ENCODE measurements at places on chromosomes 2 and 18. TPM values are rescaled to one million over a fixed set of nuclear protein-coding genes. Genes with fewer than 3 reads are reported as not detected.
A peak's percentile ranks its signal among the peaks of the same experiment; 100 is the strongest.

DNA sequence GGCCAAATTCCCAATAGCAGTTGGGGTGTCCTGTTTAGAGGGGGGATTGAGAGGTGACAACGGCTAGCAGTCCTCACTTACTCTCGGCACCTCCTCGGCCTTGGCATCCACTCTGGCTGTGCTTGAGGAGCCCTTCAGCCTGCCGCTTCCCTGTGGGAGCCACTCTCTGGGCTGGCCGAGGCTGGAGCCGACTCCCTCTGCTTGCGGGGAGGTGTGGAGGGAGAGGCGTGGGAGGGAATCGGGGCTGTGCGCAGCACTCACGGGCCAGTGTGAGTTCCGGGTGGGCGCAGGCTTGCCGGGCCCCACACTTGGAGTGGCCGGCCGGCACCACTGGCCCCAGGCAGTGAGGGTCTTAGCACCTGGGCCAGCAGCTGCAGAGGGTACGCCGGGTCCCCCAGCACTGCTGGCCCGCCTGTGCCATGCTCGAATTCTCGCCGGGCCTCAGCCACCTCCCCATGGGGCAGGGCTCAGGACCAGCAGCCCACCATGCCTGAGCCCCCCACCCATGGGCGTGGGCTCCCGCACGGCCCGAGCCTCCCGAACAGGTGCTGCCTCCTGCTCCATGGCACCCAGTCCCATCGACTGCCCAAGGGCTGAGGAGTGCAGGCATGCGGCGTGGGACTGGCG, 705.9 kb upstream of the ZNF804A start:
- DNase-seq = no peak

DIPK1C gene
- 0.85 TPM for polyA plus RNA-seq

DNA sequence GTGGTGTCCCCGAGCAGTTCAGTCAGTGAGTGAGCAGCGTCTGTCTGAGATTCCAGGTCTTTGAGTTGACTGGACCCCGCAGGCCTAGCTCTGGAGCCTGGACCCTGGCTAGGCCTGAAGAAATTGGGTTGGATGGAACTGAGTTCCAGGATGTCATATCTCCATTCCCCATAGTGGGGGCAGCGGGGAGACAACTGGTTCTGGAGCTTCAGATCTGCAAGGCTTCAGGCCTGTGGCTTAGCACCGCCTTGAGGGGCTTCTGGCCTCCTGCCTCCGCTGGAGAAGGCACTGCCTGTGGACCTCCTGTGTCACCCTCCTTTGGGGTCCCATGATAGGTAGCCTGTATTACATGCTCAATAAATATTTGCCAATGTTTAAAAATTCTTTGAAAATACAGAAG, 288.4 kb upstream of the ID2 start:
- no peak for DNase-seq

GRCh38 chr2:216343221-216343980, 28.9 kb downstream of the MARCHF4 start:
- no peak for DNase-seq

GRCh38 chr18:65435534-65435933, 315.3 kb upstream of the CDH7 start:
- DNase-seq = no peak

DNA sequence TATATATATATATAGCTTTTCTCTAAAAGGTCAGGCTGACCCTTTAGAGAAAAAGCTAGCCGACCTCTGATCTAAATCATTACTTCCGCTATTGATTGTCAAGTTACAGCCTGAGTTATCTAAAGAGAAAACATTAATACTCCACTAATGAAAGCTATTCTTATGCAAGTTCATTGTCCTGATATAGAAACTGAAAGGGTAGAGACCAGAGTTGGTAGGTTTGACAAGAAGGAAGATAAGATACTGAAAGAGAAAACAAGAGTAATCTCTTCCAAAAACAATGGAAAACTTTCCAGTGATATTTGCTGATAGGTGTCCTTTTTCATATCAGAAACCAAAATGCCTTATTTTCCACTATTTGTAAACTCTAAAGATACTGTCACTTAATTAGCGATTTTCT, 62.8 kb upstream of the SLC39A10 start:
- DNase-seq = no peak

DNA sequence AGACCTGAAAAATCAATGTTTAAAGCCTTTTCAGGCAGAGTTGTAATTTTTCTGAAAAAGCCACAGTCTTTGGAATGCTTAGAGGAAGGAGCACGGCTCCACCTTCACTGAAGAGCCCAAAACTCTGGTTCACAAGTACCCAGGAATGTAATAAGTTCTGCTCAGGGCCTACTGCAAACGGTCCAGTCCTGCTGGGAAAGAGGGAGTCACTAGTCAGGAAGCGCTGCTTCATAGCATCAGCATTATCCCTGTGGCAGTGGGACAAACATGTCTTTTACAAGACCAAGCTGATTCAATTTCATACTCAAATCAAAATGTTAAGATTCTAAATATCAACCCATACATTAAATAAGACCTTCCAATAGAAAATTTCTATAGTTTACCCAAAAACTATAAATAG, 152.9 kb upstream of the PGAP1 start:
- no peak for DNase-seq

DNA sequence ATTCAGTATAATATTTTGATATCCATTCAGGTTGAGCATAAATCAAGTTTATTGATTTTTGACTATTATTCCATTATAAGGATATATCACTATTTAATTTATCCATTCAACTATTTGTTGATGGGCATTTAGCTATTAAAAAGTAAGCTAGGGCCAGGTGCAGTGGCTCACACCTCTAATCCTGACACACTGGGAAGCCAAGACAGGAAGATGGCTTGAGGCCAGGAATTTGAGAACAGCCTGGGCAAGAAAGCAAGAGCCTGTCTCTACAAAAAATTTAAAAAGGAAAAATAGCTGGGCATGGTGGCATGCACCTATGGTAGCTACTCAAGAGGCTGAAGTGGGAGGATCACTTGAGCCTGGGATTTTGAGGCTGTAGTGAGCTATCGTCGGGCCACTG, 183.5 kb downstream of the HNMT start:
- DNase-seq = no peak

GRCh38 chr2:168047091-168047690, 200.2 kb downstream of the STK39 start:
- DNase-seq = no peak

DNA sequence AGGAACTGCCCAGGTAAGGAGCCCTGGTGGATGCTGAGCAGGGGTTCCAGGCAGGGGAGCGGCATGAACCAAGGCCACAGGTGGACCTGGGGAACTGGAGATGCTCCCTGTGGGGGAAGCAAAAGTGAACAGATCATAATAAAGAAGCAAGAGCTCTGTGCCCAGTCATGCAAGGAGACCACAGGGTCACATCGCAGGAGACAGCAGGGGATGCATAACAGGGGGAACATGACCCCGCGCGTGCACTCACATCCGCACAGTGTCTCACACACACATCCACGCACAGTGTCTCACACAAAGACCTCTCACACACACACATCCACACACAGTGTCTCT, 473.3 kb upstream of the HS6ST1 start:
- DNase-seq = no peak

- no peak for DNase-seq
These were observed 62.5 kb downstream of the STK39 start for GRCh38 chr2:168184681-168185513.

DNA sequence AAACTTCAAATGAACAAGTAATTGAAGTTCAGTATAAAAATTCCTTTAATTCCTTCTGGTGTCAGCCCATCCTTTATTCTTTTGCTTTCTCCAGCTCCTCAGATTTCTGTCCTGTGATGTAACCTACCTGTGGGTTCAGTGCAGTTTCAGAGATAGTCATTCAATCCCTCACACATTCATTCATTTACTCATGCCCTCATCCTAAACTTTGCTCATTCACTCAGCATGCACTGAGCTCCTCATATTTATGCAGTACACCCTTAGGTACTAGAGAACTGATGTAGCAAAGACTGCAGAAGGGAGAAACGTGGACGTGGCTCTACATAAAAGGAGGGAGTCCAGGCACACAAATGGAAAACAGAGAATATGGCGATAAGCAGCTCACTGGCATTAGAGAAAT, 45.3 kb upstream of the STAT1 start:
- DNase-seq = no peak

DNA sequence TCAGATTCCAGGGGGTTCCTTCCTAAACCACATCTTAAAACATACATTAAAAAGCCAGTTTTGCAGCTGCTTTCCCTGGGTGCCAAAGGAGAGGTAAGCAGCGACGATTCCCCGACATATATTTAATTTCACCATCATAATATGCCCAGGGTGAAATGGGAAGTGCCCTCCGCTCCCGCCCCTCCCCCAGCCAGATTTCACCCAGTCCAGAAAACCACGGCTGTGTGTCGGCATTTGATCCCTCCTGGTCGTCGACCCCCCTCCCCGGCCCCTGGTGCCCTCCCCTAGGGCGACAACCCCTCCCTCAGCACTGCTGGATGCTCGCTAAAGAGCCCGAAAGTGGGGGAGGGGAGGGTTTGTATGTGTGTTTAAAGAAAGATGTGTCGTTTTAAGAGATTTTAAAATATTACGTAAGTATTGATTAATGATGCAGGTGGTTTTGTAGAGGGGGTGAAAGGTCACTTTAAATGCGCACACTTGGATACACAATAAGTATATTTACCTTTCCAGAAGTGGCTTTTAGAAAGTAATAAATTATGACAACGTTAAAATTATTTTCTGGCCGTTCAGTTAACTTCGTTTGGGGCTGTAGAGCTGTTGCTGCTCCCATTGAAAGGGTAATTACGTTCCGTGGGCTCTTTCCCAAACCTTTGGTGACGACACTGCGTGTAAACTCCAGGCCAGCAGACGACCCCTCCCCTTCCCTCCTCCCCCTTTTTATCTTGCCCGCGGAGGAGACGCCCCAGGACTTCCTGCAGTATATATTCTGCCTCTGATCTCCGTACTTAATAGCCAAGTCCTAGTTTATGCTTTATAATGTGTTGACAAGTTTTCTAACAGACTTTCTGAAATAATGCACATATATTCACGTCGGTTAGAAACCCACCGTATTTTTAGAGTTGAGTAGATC, 3.4 kb upstream of the BCL11A start:
- DNase-seq = no peak

GRCh38 chr18:37299471-37300304, 265.9 kb downstream of the CELF4 start:
- peak; percentile 94 for DNase-seq

DNA sequence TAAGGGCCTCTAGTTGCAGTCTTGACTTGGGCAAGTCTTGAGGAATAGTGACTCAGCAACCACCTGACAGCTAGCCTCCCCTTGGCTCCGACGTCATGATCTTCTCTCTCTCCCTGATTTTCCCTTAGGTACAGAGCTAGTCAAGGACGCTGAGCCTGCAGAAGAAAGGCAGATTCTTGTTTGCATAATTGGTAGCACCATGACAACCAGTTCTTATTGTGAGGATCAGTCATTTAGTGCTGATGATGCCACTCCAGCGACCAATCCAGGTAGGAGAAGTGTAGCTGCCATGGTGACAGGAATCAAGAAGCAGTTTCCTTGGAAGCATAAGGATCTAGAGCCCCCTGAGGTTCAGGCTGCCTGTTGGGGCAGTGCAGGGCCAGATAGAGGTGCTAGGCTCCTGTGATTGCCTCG, 2.8 kb upstream of the RESP18 start:
- DNase-seq = no peak

DNA sequence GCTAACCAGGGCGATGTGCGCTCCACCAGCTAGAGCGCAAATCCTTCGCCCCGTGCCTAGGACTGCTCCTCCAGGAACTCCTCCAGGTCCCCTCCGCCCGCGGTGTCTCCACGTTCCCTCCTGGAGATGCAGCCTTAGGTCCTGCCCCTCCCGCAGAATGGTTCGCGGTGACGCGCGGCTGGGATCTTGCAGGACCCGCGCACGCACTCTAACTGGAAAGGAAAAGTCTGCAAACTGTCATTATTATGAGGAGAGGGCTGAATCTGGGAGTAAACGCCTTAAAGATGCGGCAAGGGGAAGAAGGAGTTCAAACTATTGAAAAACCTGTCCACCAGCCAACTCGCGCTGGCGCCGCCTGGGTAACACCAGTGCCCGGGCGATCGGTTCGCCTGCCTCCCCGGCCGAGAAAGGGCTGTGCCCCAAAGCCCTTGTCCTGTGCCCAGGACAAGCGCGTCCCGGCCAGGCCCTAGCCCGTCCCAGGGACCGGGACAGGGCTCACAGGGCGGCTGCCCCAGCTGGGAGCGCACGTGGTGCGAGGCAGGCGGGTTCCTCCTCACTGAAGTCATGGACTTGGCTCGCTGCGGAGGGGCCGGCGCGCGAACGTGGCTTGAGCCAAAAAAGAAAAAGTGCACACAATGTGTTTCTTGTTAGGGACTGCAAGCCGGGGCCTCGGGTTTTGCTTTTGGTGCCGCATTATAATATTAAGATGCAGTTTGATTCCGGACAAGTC, 5.5 kb upstream of the ID2 start:
- no peak for DNase-seq

- no peak for DNase-seq
These were observed 1368.4 kb upstream of the CELF4 start for GRCh38 chr18:38933910-38934510.

DNA sequence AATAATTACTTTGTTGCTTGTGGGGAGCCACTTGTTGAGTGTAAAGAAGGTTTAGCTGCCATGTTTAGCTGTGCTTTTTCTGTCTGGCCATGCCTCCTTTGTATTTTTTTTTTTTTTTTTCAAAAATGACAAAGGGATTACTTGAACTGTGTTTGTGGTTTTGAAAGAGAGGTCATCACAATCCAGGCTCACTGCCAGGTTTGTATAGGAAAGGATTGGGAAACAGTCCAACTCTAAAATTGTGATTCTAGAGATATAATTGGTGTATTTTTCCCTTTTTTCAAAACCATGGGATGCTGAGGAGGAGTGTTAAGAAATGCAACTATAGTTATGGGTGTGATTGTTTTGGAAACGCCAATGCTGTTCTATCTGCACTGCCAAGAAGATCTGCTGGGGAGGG, 4.3 kb downstream of the ITPRIPL1 start:
- peak; percentile 43 for DNase-seq

HRH4 gene
- polyA plus RNA-seq = 0.10 TPM

- no peak for DNase-seq
These were observed 183.9 kb upstream of the ETAA1 start for GRCh38 chr2:67213270-67213670.

CD28 gene
- 3.1 TPM for polyA plus RNA-seq

GRCh38 chr2:188949046-188949818, 24.9 kb upstream of the COL3A1 start:
- DNase-seq = no peak

DNA sequence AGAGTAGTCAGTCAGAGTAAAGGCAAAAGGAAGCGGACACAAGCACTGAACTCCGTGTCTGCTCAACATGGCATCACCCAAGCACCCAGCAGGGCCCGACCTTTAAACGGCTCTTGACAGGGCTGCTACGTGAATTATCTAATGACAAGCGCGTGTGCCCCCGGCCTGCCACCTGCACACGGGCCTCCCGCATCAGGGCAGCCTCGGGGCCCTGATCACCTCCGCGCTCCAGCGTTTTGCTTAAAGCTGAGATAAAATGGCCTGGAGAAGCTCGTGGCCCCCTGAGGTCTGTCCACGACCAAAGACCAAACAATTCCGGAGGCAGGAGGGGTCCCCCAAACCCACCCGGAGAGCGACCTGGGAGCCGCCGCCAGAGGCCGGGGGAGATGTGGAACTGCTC, 376 bp downstream of the NDUFA10 start:
- DNase-seq = peak; percentile 3

GRCh38 chr2:38174646-38175423, 98.9 kb upstream of the CYP1B1 start:
- no peak for DNase-seq

DNA sequence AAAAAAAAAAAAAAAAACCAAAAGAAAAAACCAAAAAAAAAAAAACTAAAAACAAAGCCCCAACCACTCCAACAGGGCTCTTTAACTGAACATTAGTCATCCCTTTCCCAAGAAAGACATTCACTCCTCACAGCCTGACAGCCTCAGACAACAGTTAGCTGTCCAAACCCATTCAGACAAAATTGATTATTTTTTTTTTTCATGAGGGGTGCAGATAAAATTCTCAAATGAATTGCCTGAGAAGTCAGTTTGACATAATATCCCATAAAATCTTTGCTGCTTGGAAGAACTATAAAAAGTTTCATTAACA, 206.1 kb upstream of the REV1 start:
- DNase-seq = no peak

Data from right lung (tissue), 10 donors.